Activated naive CD4-positive, alpha-beta T cell treated with anti-CD3 and anti-CD28 coated beads for 36 hours (primary cell): ENCODE measurements at places on chromosomes 2 and 18.

DNA sequence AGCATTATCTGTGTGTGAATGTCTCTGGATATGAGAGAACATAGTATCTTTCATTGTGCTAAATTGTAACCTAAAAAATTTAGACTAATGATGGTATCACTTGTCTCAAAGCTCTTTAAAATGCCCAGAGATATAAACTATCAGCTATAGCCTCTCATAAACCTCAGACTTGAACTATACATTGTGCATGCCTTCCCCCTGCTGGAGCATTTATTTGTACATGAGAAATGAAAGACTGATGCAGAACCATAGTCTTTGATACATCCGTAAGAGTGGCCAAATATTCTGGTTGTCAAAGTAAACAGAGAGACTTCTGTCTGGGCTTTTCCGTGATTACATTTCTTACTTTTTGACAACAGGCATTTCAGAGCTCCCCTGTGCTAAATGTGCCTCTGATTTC is 71.9 kb upstream of the CCDC68 start:
- no peak for DNase-seq

- DNase-seq, result no peak
These were observed 2.7 kb downstream of the TCF4 start for GRCh38 chr18:55585065-55585919.

GRCh38 chr18:72542342-72542741 is 1.8 kb downstream of the CBLN2 start:
- no peak for DNase-seq

DNA sequence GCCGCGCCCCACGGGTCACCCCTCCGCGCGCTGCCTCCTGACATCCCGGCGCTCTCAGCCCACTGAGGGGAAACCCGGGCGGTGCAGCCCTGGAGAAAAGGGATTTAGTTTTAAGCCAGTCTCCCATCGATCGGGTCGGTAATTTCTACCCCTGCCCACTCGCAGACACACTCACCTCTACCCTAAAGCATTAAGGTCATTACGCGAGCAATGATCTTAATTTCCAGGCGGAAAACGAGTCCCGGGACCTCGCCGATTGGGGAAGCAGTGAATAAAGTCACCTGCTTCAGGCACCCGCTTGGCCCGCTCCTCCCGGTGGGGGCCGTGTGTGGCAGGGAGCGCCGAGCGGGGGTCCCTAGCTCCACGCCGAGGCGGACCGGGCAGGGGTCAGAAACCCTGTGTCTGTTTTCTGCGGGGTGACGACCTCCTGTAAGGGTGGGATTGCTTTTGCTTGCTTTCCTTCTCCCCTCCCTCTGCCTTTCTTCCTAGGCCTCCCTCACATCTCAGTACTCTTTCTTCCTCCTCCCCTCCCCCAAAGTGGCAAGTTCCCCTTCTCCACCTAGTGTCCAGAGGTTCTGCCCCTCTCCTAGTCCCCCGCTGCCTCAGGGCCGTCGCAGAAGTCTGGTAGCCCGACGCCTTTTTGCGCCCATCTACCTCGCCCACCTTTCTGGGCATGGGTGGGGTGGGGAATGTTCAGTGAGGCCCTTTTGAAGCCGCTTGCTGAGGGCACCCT is 142.6 kb downstream of the MEIS1 start:
- DNase-seq, result no peak

DNA sequence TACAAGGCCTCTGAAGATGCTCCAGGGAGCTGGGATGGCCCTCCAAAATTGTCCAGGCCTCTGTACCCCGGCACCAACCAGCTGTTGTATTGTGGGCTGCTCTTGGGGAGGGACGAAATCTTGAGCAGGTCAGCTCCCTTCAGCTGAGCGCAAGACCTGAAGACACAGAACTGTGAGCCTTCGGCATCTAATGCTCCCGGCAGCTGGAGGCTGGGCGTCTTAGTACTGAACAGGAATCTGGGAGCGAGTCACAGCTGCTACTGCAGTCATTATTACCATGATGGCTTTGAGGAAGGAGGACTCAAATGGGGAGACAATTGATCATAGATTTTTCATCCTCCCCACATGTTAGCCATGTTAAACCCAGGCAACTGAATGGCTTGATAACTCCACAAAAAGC is 83.0 kb upstream of the LTBP1 start:
- DNase-seq, result no peak

DNA sequence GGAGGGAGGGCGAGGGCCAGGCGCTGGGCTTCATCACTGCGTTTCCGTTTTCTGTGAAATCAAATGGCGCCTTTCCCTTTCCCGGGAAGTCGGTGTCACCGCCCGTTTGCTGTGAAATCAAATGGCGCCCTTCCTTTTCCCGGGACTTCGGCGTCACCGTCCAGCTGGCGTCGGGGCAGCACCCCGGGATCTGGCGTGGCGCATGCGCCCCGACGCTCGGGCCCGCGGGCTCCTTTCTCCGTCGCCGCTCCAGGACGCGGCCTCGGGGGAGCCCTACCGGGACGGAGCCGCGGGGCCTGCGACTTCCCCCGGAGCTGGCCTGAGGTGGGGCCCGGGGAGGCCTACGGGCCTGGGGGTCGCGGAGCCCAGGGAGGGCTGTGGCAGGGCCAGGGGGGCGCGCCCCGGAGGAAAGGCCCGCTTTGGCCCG is at the start of gene FAM228A:
Gene FAM228A, plus strand, starts transcription at position 203 of the 427 bp plus-strand sequence. CDS start 428 bp downstream, outside the sequence.
- no peak for DNase-seq

- no peak for DNase-seq
These were observed 113.6 kb downstream of the ALPK2 start for GRCh38 chr18:58515175-58515775.

GRCh38 chr2:205040323-205040722 is 495.0 kb downstream of the PARD3B start:
- DNase-seq, result no peak

- no peak for DNase-seq
These were observed 142.1 kb downstream of the CDCA7 start for GRCh38 chr2:173496746-173497145.

DNA sequence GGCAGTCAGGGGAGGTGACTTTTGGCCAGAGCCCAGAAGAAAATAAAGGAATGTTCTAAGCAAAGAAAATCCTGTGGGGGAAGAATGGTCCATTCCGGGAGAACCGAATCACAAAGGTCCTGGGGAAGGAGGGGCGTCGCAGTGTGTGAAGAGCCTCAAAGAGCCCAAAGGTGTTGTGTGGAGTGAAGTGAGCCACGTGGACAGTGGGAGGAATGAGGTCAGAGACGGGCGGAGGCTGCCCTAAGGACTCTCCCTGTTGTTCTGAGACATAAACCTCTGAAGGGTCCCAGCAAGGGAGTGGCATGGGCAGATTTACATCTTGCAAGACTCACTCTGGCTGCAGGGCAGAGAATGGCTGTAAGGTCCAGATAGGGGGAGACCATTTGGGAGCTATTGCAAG is 91.3 kb upstream of the SEC11C start:
- no peak for DNase-seq

DNA sequence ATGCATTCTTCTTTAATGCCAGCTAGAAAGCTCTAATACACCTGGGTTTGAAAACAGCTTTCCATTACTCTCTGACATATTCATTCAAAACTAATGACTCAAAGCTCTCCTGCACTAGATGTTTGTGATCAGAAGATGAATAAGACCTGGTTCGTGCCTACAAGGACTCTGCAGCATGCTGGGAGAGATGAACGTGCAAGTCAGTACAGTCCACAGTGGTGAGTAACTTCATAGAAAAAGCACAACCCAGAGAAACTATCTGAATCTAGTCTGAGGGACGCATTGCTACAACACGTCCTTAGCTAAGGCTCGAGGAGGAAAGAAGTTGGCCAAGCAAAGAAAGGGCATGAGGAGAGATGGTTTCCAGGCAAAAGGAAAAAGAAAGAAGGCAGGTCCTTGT is 234.3 kb downstream of the OSR1 start:
- no peak for DNase-seq
